ENCODE measurements at places on chromosomes 2 and 18.

- DNase-seq, result no peak
Measured at GRCh38 chr18:47150824-47151366, 595 bp upstream of the HDHD2 start.

- no peak for DNase-seq
Measured at GRCh38 chr2:181780047-181780651, 99.8 kb upstream of the NEUROD1 start.

DNA sequence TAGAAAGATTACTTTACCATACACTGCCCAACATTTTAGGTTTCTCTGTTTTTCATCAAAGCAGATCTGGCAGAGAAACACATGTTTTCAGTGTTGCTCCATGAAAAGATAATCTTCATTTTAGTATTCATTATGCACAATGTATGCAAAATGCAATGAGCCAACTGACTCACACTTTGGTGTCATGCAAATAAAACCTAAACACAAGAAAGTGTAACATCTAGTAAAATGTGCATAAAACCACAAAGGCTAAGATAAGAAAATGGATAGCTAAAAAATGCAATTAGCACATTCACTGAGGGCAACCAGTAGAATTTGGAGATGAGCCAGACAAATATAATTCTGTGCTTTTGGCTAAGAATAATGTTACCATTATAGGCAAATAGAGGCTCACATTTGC lies 203.5 kb upstream of the UBE2E3 start:
- no peak for DNase-seq

- no peak for DNase-seq
Measured at GRCh38 chr2:174013315-174013751, 48.2 kb upstream of the SP3 start.

GRCh38 chr2:6449343-6449742 lies 416.4 kb downstream of the CMPK2 start:
- DNase-seq, result no peak

GRCh38 chr2:200345975-200346374 lies 39.5 kb downstream of the SPATS2L start:
- DNase-seq, result no peak

GRCh38 chr2:158998551-158999248 lies 30.3 kb downstream of the TANC1 start:
- DNase-seq, result no peak

Data from chondrocyte (in vitro differentiated cells).